T-helper 9 cell (primary cell): ENCODE measurements at places on chromosomes 7 and 10.

DNA sequence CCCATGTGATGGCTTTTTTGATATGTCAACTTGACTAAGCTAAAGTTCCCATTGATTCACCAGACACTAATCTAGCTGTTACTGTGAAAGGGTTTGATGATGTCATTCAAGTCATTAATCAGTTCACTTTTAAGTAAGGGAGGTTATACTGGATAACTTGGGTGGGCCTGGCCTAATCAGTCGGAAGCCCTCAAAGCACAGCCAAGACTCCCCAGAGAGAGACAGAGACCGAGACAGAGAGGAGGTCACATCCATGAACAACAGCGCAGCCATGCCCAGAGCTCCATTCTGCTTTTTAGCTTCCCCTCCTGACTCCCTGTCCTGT is 103.4 kb downstream of the TRIL start:
- no peak for DNase-seq

DNA sequence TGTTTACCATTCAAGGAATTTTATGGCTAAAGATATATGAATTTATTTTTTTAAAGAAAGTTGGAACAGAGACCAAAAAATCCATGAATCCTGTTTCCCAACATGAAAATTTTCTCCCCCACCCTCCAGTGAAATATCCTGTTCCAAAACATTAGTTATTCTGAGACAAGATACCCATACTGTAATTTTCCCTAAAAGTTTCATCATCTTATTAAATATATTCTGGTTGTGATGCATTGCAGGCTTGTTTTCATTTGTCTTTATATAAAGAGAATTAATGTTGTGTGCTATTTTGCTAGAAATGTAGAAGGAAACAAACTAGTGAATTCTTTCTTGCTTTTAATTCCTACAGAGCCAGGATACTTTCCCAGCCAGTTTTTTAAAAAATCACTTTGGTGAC is 106.6 kb downstream of the EXOC4 start:
- no peak for DNase-seq

GRCh38 chr10:132593900-132594876 is 56.6 kb downstream of the INPP5A start:
- DNase-seq: no peak

- DNase-seq: no peak
Measured at GRCh38 chr7:98014830-98015229, 24.8 kb upstream of the OCM2 start.

- no peak for DNase-seq
Measured at GRCh38 chr7:25545124-25546008, 317.1 kb upstream of the NPVF start.

GRCh38 chr7:131197920-131198615 is 129.6 kb upstream of the MKLN1 start:
- no peak for DNase-seq

GRCh38 chr7:151813445-151813844 is 63.5 kb downstream of the PRKAG2 start:
- no peak for DNase-seq

DNA sequence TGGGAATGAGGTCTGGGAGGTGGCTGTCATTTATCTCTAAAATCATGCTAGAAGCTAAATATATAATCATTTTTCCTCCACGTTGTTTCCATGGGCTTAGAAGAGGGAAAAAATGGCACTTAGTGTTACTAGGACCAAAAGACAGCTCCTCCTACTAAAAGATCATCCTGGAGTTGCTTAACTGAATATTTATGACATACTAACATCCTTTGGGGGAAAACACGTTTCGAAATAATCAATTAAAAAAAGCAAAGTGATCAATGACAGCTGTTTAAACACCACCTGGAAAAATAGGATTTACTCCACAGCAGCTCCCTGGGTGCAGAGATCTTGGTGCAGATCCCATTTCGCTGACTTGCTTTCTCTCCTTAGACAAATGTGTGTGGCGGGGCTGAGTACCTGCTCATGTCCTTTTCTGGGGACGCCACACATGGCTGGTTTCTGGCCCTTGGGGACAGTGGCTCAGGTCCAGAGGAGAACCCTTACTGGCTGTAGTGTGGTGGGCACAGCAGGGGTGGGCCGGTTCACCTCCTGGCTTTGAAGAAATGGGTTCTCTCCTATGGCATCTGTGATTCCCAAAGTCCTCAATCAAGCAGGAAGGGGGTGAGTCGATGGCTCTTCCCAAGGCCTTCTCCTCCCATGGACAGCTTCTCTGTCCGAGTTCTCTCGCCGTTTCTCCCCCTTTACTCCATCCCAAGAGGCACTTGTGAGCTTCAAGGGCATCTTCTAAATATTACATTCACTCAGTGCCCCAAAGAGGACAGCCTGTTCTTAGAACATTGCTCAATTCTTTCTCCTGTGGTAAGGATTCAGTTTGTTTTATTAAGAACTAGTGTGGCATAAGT is 156.4 kb upstream of the KLF14 start:
- no peak for DNase-seq

- no peak for DNase-seq
Measured at GRCh38 chr10:122417667-122418066, 36.8 kb upstream of the ARMS2 start.

- no peak for DNase-seq
Measured at GRCh38 chr10:130498934-130499333, 362.7 kb downstream of the GLRX3 start.

GRCh38 chr10:71083716-71083975 is 128.7 kb upstream of the UNC5B start:
- DNase-seq: no peak

DNA sequence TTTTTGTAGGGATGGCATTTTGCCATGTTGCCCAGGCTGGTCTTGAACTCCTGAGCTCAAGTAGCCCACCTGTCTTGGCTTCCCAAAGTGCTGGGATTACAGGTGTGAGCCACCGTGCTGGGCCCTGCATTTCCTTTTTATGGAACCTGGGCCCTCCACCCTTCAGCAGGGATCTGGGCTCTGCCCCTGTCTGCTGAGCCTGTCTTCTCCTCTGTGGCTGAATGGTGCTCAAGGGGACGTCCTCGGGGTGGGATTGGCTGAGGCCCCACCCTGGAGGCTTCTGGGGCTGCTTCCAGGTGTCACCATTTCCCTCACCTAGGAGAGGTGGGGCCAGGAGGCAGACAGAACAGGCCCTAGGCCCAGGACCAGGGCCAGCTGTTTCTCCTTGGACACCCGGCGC is 18.4 kb downstream of the FAM241B start:
- no peak for DNase-seq

- DNase-seq: no peak
Measured at GRCh38 chr10:110323503-110323902, 18.8 kb upstream of the SMNDC1 start.

GRCh38 chr7:113730309-113730955 is 188.4 kb downstream of the PPP1R3A start:
- DNase-seq: no peak

GRCh38 chr10:100882671-100883311 is 30.0 kb upstream of the SLF2 start:
- DNase-seq: no peak

DNA sequence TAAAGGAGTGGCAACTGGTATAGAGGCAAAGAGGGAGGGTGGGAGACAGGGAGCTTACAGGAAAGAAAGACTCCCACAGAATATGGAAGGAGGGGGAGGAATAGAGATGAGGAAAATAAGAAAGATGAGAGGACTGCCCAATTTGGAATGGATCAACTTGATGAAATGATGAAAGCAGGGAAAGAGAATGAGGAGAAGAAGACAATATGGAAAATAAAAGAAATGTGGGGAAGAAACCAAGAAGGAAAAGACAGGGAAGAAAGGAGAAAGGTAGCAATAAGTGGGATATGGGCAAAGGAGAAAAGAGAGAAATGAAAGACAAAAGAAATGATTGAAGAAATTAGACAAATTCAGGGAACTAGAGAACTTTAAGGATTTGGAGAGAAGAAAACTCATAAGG is 3.0 kb downstream of the KEL start:
- DNase-seq: no peak

DNA sequence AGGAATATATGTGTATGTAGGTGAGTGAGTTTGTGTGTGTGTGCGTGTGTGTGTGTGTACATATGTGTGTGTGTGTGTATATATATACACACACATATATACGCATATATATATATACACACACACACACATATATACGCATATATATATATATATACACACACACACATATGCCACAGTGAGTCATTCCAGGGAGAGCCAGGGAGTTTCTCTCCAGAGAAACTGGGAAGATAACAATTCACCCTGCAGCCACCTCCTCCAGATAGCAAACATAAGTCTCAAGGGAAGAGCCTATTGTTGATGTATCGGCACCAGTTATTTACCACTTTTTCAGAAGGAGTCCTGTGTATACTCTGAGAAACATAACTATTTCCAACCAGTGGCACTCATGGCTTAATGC is 102.3 kb upstream of the STK17A start:
- DNase-seq: no peak

- DNase-seq: no peak
Measured at GRCh38 chr7:86091369-86091768, 552.3 kb upstream of the GRM3 start.

GRCh38 chr7:71511361-71511807 is 379.4 kb downstream of the GALNT17 start:
- no peak for DNase-seq

DNA sequence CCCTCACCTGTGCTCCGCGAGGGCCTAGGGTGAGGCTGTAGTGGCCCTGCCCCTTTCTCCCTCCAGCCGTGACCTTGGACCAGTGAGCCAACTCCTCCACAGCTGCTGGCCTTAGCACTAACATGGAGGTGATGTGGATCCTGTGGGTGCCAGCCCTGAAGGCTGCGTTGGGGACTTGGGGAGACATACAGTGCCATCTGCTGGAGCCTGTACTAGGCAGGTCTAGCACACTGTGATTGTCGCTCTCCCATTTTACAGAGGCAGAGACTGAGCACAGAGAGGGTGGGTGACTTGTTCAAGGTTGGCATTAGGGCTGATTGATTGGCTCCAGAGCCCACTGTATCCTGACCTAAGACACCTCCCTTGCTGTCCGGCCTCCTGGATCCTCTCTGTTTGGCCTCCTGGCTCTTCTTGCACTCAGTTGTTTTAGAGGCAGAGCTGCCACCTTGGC is 37.6 kb downstream of the PRF1 start:
- DNase-seq: no peak

DNA sequence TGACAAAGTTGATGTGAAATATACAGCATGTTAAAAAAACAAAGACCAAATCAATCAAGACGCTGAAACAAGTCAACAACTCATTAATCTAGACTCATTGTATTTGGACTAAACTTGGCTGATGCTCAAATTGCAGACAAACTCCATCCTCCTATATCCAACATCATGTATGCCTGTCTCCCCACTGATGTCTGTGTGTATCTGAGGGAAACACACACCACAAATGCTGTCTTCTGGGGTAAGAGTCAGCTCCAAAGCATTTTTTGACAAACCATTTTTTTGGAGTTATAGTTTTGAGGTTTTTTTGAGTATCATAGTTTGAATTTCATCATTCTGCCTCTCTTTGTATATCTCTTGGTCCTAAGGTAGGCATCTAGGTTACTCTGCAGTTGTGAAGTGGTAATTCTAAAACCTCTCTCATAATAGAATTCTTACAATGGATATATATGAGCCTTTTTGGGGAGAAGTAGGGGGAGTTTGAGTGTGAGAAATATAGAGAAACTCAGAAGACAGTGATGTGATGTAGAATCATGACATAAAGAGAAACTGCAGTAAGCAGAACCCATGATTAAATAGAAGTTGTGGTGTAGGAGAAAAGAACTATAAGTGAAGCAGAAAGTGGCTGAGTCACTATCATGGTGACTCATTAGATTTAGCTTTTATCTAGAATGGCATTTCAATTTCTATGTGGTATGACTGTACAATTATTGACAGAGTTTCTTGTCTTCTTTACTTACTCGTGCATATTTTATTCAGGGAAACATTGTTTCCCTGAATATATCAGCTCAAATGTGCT is 1531.1 kb upstream of the LRRTM3 start:
- no peak for DNase-seq

DNA sequence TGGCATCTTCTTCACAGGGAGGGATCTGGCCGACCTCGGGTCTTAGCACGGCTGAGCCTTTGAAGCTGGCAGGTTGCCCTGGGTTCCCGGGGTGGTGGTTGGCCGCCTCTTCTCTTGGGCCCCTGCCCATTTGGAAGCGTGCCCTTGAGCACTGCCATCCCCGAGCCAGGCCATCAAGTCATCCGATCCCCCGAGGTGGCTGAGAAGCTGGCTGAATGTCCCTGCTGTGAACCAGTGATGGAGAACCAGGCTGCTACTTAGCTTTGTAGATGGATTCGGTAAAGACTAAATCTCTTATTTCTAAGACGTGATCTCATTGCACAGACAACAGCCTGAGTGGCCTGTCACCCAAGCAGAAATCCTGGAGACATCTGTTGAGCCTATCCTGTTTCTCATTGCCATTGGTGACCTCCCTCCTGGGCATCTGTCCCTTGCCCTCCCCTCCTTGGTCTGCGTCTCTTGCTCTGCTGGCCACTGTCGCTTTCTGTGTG is 74.3 kb downstream of the GRK5 start:
- DNase-seq: no peak

DNA sequence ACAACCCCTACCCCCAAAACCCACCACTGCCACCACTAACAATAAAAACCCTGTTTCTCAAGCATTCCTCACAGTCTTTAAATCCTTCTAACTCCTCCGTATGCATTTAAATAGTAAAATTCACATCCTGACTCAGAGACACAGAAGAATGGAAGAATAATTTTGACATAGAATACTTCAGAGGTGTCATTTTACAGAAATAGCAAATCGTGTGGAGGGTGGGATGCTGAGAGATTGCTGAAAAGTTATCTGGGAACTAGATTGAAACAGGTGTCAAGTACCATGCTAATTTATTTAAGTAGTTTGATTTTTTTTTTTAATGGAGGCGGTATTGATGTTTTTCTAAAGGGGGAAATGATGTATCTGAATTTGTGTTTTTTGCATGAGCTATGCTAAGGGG is 575.2 kb upstream of the TPK1 start:
- no peak for DNase-seq

DNA sequence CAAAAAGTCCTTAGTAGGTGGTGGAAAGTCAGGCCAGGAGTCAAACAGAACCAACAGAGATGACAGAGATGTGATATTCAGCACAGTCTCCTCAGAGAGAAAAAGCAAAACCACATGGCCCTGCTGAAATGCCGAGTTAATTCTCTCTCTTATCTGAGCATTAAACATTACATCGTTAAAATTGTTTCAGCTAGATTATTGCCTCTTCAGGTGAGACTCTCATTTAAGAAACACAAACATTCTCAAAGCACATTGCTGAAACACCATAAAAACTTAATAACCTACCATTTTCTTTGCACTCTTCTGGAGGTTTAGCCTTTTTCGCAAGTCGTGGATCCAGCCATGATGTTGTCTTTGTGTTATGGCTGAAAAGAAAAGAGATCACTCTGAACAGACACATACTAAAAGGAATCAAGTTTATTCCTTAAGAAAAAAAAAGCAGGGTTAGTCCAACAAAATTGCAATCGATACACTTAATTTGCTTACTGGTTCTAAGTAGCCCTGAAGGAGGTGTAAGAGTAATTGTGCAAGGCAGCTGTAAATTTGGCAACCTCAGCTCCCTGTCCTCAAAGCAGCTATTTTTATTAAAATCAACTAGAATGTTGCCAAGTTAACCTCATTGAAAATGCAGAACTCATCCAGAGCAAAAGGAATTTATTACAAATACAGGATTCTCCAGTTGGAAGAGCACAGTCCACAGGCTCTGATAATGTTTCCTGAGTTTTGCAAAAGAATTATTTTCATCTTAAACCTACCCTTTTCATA is 691.1 kb downstream of the PHTF2 start:
- no peak for DNase-seq
